ENCODE measurements at places on chromosomes 4 and X. TPM values are rescaled to one million over a fixed set of nuclear protein-coding genes. Genes with fewer than 3 reads are reported as not detected.

Gene CYSLTR1
- total RNA-seq = not detected

Gene CORIN
- total RNA-seq = 0.06 TPM

Gene GPC4
- total RNA-seq = not detected

Gene GBA3
- not detected for total RNA-seq

Gene HTN1
- total RNA-seq = not detected

Gene RAB33B
- total RNA-seq = 2.2 TPM

Gene GC
- not detected for total RNA-seq

Gene SGMS2
- total RNA-seq = 23.9 TPM

Gene ALG13
- total RNA-seq = 51.0 TPM

Gene CLIC2
- total RNA-seq = 0.12 TPM

Gene CCDC120
- total RNA-seq = 3.4 TPM

Gene ESX1
- total RNA-seq = not detected

Gene PPP4R3C
- not detected for total RNA-seq

Gene SHROOM3
- 7.9 TPM for total RNA-seq

Gene NEIL3
- total RNA-seq = 13.0 TPM

Gene LEF1
- total RNA-seq = 0.17 TPM

Gene SOWAHD
- total RNA-seq = 0.21 TPM

Gene GSX2
- total RNA-seq = not detected

Gene CXCL1
- 9.1 TPM for total RNA-seq

Gene BMPR1B
- 5.0 TPM for total RNA-seq

Gene CT55
- total RNA-seq = not detected

Gene TXK
- total RNA-seq = 0.07 TPM

Gene TEX13C
- total RNA-seq = not detected

Gene F8A1
- total RNA-seq = 96.8 TPM

Gene TEC
- 2.2 TPM for total RNA-seq

Gene GAGE12H
- total RNA-seq = not detected

Gene CC2D2A
- total RNA-seq = 14.9 TPM

Gene PLAC8
- 0.90 TPM for total RNA-seq

Gene MECP2
- total RNA-seq = 17.2 TPM

Gene GUF1
- 9.2 TPM for total RNA-seq

Gene MAGEA9B
- total RNA-seq = not detected

Gene RNF175
- total RNA-seq = not detected

Gene HMX1
- 0.10 TPM for total RNA-seq

Gene CT45A1
- not detected for total RNA-seq

Gene RIPPLY1
- not detected for total RNA-seq

Gene TAF7L
- 0.16 TPM for total RNA-seq

Gene PPP2R2C
- total RNA-seq = 33.5 TPM

Gene TRPC5OS
- total RNA-seq = not detected

Gene HELT
- total RNA-seq = not detected

Gene FHIP1A
- 0.24 TPM for total RNA-seq

Gene XPNPEP2
- not detected for total RNA-seq

Gene PHOX2B
- 0.02 TPM for total RNA-seq

Gene TSC22D3
- total RNA-seq = 45.0 TPM

Gene SHISA3
- total RNA-seq = not detected

Gene POLN
- 0.60 TPM for total RNA-seq

Gene C4orf51
- total RNA-seq = not detected

Measured in A549 treated with CORT108297 at 1 μM for 4 hours (cell line).